Cerebellar cortex (tissue), 1 donor: ENCODE measurements at places on chromosomes 16 and 17.
A peak's percentile ranks its signal among the peaks of the same experiment; 100 is the strongest.

- no peak for DNase-seq
These were observed 79.6 kb downstream of the GAS7 start for GRCh38 chr17:10118788-10119130.

GRCh38 chr16:22874394-22874793, 60.4 kb downstream of the HS3ST2 start:
- peak; percentile 92 for DNase-seq

DNA sequence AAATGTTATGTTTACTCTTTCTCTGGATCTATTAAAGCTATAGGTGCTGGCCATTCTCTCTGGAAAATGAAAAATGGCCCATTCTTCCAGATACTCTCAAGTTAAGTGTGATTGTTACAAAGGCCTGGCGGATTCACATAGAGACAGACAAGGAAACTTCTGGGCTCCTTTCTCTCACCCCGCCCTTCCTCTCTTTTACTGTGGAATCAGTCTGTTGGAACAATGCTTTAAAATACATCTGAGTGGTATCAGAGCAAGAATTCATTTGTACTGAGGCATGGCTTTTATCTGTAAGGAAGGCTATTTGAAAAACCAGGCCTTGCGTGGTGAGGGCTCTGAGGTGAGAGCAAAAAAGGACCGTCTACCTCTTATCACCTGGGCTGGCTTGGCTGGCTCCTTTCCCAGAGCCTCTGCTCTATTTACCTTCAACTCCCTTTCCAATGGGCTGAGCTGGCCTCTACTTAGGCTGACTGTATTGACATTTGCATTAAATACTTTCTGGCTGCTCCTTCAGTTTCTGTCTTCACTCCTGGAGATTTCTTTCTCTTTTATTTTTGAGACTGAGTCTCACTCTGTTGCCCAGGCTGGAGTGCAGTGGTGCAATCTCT, 274.0 kb downstream of the PHKB start:
- DNase-seq, result no peak

- no peak for DNase-seq
These were observed 88.3 kb upstream of the DNAH17 start for GRCh38 chr17:78665387-78665951.

DNA sequence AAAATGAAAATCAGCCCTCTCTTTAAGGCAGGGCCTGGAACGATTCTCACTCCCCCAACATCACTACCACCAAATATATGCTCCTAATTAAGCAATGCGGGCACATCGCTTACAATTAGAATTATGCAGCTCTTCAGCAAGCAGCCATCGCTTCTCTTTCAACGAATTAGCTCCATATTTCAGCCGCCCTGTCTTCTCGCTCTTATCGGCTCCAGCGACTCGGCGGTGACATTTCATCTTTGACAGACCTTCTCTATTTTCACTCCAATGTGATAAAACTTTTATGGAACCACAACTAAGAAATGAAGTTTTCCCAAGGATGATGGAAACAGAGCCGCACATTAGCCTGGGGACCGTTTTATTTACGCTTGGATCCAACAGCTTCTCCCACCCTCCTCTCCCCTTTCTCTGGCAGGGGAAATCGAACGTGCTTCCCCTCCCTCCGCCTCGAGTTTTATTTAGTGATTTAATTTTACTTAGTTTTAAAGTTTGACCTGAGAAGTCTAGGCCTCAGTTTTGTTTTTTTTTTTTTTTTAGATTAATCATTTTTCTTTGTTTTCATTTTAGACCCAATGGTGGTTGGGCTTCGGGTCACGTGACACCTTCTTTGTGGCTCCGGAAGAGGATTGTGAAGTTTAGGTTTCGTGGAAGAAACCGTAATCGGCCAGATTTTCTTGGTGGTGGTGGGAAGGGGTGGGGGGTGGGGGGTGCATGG, 3.1 kb upstream of the HOXB2 start:
- no peak for DNase-seq

DNA sequence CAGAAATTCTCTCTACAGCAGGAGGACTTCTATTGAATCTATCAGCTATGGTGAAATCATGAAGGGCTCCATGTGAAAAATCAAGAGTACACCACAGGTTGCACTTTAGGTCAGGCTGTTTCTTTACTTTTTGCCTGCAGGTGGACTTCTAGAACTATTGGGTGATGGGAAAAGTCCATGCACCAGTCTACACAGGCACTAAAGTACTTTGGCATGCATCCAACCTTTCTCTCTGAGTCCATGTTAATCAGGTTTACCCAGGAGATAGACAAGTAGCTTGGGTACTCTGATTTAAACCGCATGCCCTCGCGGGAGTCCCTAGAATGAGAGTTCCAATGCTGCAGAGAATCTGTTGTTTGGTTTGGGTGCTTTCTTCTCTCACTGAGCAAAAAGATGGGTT, 9.1 kb upstream of the ANKFN1 start:
- no peak for DNase-seq

- DNase-seq, result no peak
These were observed 23.3 kb upstream of the SLC12A3 start for GRCh38 chr16:56841659-56842058.

DNA sequence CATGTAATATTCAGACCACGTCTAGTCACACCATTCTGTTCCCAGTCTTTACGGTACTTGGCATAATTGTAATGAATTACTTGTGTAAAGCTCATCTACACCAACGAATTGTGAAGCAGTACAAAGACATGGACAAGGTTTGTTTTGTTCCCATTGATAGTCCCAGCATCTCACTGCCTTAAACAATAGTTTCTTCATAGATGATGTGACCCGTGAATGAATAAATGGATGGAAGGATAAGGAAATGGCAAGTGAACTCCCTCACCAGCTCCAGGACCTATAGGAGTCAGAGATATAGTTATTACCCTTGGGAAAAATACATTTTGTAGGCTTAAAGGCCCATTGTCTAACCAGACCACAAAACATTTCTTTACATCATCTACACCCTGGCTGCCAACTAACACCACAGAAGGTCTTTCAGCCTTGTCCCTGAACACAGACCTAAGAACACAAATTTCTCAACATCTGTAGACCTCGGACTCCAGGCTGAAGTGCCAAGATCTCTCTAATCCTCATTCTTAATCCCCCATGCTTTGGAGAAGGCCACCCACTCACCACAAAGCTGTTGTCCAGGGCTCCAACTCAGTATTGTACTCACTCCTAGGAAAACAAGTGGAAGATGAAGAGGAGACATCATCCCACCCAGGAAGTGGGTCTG, 38.2 kb downstream of the MAF start:
- DNase-seq, result no peak

- DNase-seq, result no peak
These were observed 81.1 kb upstream of the DNAH17 start for GRCh38 chr17:78658281-78658785.

DNA sequence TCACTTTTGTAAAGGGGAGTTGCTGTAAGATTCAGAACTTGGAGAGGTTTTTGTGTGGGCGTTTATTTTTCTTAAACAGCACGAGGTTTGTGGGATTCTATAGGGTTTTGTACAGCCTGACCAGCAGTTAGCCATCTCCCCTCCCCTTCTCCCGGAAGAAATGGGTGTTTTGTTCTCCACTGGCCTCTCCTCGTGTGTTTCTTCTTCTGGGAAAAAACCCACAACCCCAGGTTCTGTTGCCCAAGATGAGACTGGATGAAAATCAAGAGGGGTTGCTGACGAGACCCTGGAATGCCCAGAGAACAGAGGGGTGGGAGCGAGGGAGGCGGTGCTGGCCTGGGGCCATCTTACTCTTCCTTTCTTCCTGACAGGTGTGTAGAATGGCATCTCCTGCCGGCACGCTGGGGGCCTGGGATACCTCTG, 186.1 kb downstream of the MSI2 start:
- no peak for DNase-seq

- DNase-seq, result peak; percentile 88
These were observed 6.6 kb downstream of the WFIKKN2 start for GRCh38 chr17:50841949-50842354.

DNA sequence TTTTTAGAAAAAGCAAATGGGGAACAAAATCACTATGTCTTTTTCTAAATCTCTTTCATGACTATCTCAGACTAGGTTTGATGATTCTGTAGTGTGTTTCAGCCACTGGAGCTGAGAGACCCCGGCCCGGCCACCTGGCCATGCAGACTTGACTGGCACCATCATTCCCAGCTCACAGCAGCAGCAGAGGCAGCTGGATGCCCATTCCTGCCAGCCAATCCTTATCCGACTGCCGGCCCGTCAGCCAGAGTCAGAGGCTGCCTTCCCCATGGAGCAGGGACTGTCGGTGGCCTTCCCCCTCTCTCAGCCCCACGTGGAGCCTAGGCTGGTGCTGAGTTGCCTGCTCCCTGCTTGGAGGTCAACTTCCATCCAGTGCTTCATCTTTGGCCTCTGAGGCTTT, 56.0 kb upstream of the WSB1 start:
- DNase-seq, result no peak

DNA sequence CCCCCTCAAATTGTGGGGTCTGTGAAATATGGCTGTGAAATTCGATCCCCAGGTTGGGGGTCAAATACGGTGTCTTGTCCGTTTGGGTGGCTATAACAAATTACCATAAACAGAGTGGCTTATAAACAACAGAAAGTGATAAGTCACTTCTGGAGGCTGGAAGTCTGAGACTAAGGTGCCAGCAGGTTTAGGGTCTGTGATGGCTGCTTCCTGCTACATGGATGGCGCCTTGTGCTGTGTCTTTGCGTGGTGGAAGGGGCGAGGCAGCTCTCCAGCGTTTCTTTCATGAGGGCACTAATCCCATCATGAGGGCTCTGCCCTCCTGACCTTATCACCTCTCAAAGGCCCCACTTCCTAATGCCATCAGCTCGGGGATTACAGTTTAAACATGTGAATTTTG, 120.0 kb downstream of the IRF8 start:
- DNase-seq, result no peak

- peak; percentile 73 for DNase-seq
These were observed 50.4 kb downstream of the TIMM22 start for GRCh38 chr17:1047177-1047878.

- DNase-seq, result no peak
These were observed 223.2 kb downstream of the C16orf78 start for GRCh38 chr16:49596648-49597291.

DNA sequence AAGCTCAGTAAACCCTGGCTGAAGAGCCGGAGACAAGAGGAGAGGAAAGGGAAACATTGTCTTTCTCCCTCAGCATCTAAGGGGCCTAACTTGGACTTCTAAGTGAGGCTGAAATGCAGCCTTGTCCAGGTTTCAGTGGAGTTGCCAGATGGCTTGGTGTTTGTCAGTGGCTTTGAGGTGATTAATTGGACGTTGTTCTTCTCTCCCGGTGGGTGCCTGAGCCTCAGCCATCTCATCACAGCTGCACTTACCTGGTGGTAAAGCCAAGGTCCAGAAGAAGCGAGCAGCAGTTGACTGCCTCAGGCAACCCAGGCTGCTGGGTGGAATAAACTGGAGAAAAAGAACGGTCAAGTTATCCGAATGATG, 202.2 kb upstream of the NLRP1 start:
- DNase-seq, result peak; percentile 49

DNA sequence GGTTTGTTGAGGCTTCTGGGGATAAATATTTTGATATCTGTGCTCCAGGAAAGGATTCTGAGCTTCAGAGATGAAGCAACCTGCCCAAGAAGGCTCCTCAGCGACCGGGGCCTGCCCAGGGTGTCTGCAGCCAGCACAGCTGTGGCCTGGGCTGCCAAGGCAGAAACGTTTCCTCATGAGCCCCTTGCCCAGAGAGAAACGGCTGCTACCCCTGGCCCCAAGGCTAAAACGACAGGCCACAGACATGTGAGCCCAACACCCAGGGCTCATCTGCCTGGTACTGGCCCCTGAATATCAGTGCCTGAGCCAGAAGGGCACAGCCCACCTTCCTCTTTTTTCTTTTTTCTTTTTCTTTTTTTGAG, 45.4 kb upstream of the RASD1 start:
- no peak for DNase-seq

- peak; percentile 75 for DNase-seq
These were observed at the start of gene MXRA7 for GRCh38 chr17:76710863-76711611. Gene MXRA7 (minus strand): TSS chr17:76710965. CDS start chr17:76710946, 19 bp downstream.

DNA sequence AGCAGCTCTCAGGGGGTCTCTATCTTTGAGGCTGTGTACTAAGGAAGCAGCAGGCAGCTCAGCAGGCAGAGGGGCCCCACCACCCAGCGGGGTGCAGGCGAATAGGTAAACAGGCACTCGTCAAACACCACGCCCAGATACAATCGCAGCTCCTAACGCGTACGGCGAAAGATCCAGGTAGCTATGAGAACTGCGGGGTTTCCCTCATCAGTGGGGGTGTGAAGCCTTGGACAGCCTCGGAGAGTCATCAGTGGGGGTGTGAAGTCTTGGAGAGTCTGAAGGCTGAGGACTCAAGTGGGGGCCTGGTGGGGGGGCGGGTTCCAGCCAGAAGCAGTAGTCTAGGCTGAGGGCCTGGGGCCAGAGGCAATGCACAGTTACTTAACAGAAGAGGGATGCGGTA, 69.0 kb downstream of the RTN4RL1 start:
- DNase-seq, result no peak

DNA sequence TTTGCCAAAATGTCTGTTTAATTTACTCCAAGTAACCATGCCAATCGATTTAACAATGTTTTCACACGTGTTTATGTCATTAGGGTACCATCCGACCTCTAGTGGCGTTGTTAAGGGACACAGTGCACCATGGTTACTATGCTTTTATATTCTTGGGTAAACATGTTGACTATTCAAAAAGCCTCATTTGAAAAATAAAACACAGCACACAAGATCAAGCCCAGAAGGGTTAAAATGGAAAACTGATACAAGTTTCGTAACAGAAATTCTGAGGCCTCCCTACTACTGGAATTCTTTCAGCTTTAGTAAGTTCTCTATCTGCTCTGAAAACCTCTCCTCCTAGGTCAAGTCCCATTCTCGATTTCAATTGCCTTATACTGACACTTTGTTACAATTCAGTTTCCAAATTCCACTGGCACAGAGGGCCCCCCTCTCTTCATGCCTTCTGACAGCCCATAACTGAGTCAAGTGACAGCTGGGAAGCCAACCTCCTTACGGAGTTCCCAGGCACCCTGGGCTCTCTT, 2.1 kb downstream of the CFAP20 start:
- DNase-seq, result peak; percentile 30

- no peak for DNase-seq
These were observed 10.1 kb downstream of the ACTG1 start for GRCh38 chr17:81502471-81503017.

DNA sequence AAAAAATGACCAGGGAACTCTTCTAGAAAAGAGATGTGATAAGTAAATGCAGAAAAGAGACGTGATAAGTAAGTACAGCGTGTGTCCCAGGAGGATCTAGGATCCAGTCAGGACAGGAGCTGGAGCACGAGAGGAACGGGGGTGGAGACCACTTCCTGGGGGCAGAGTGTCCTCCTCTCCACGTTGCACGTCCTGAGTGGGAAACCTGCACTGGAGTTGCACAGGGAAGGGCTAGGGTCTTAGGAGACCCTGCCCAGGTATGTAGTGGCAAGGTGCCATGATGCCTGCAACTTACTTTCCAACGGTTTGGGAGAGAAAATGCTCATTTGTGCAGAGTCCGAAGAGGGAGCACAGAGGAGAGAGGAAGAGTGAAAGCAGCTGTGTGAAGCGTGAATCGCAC, 55.8 kb downstream of the RNF213 start:
- DNase-seq, result no peak

DNA sequence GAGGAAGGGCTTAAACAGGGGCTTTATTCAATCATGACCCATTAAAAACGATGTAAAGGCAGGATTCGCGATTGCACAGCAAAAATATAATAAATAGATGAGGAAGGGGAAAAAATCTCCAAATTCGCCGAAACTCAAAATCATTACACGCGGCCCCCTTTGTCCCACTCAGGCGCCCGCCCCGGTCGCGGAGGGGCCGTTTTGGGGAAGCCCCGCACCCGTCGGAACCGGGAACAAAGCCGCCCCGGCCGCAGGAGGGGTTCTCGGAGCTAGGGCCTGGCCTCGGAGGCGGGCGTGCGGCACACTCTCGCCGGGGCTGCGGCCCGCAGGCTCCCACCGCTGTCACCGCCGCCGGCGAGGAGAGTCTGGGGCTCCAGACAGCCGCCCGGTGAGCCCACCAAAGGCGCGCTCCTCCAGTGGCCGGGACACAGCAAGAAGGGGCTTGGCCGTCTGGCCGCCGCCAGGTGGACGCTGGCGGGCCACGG, 521 bp downstream of the C16orf87 start:
- peak; percentile 15 for DNase-seq
